ENCODE measurements at places on chromosomes 16 and 17. TPM values are rescaled to one million over a fixed set of nuclear protein-coding genes. Genes with fewer than 3 reads are reported as not detected.

- H3K4me1 ChIP-seq: peaks cover 6% of the 10 kb centered on the region
- no peak overlapping the region for H3K27ac ChIP-seq
- no peaks in the 10 kb centered on the region for H3K27me3 ChIP-seq
- peak overlapping the region; percentile 52 for H3K4me3 ChIP-seq
- no peak for DNase-seq
- no peaks in the 10 kb centered on the region for H3K36me3 ChIP-seq
Observed at GRCh38 chr16:642189-643049, 791 bp downstream of the MCRIP2 start.

KRT25 gene
- total RNA-seq: not detected

RHBDL1 gene
- total RNA-seq: 4.9 TPM

- DNase-seq: no peak
- H3K27me3 ChIP-seq: no peaks in the 10 kb centered on the region
- no peaks in the 10 kb centered on the region for H3K4me1 ChIP-seq
- H3K36me3 ChIP-seq: no peaks in the 10 kb centered on the region
- no peak overlapping the region for H3K4me3 ChIP-seq
Observed at GRCh38 chr17:3993493-3994220, 29.4 kb upstream of the ATP2A3 start.

DNA sequence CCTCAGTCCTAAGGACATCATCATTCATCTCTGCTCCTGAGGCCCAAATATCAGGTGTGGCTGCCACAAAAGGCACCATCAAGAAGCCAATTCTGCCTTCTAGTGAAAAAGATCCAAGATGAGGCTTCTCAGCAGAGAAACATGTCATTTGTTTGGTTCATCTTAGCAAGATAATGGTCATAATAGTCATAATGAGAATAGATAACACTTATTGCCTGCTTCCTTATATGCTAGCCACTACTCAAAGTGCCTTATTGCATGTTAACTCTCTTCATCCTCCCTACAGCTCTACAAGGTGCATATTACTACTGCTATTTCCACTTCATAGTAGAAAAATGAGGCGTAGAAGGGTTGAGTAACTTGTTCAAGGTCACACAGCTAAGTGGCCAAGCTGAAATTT, 45.0 kb upstream of the MRPS23 start:
- H3K4me1 ChIP-seq: peaks cover 57% of the 10 kb centered on the region
- no peak for DNase-seq
- no peaks in the 10 kb centered on the region for H3K36me3 ChIP-seq
- H3K27ac ChIP-seq: no peak overlapping the region
- no peaks in the 10 kb centered on the region for H3K27me3 ChIP-seq
- no peak overlapping the region for H3K4me3 ChIP-seq

- H3K27me3 ChIP-seq: no peaks in the 10 kb centered on the region
- DNase-seq: no peak
- no peak overlapping the region for H3K27ac ChIP-seq
- H3K4me3 ChIP-seq: no peak overlapping the region
Observed at GRCh38 chr17:73588891-73589290, 55.4 kb downstream of the SDK2 start.

DNA sequence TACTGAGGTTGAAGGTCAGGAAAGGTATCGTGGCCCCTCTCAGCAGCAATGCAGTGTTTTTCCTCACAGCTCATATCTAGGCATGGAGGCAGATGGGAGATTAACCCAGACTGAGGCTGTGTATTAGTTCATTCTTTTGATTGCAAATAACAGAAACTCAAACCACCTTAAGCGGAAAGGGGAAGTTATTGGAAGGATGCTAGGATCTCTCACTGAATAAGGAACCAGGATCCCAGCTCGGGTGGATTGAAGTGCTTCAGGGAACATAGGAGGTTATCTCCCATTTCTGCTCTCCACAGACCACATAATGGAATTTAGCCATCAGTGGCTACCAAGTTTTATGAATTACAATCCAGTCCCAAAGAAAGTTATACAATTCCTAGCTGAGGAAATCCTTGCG, 8.2 kb downstream of the ZNF689 start:
- peaks cover 6% of the 10 kb centered on the region for H3K4me1 ChIP-seq
- no peaks in the 10 kb centered on the region for H3K27me3 ChIP-seq
- DNase-seq: no peak
- H3K4me3 ChIP-seq: no peak overlapping the region
- peaks cover 7% of the 10 kb centered on the region for H3K36me3 ChIP-seq

DNA sequence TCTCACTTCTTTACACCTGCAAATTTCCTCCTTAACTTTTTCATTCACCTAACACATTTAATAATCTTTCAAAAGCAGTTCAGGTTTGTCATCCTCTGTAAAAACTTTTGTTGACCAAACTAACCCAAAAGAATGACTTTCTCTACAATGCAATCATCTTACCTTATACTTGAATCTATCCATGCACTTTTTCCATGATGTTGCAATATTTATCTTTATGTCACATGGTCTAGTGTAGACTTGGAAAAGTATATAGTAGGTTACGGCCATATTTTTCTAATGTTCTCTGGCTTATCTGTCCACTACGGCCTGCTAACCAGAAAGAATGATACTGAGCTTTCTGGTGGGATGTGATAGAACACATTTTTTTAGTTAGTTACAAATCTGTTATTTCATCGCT, 431.0 kb upstream of the SOX9 start:
- H3K27ac ChIP-seq: no peak overlapping the region
- H3K4me3 ChIP-seq: no peak overlapping the region
- no peaks in the 10 kb centered on the region for H3K4me1 ChIP-seq

GRCh38 chr16:346587-346986, 5.9 kb downstream of the AXIN1 start:
- DNase-seq: peak; percentile 60
- no peak overlapping the region for H3K27ac ChIP-seq
- no peak overlapping the region for H3K4me3 ChIP-seq
- no peaks in the 10 kb centered on the region for H3K27me3 ChIP-seq
- H3K36me3 ChIP-seq: peaks cover 6% of the 10 kb centered on the region
- H3K4me1 ChIP-seq: peaks cover 9% of the 10 kb centered on the region

DNA sequence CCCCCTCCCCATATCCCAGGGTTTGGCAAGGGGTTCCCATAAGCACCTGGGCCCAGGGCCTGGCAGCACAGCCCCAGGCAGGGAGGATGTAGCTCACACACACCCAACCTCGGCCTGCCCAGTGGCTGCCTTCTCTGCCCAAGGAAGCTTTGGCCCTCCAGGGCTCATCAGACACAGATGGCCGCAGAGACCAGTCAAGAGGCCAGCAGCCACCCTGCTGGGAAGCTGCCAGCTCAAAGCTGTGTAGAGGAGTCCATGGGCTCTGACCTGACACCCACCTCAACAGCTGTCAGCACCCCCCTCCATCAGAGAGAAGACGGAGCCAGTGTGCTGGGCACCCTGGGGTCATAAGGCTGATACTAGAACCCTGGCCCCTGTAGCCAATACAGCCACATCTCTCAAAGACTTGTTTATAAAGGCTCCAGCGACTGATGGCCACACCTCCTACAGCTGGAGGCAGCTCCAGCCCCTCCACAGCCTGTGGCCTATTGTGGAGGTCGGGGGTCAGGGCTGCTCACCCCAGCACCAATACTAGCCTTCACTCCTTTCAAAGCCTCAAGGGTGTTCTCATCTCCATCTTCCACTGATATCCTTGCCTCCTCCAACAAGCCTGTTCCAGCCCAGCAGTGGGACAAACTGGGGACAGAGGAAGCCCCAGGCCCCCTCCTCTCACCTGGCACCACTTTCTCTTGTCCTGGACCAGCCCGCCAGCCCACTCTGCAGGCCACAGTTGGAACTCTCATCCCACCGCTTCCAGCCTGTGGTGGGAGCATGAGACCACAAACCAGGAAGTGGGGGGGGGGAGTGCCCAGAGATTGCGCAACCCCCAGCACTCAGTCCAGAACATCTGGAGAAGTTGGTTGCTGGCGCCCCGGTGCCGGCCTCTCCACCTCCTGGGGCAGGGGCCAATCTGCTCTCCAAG, 2.2 kb upstream of the MPG start:
- DNase-seq: peak; percentile 67
- no peak overlapping the region for H3K4me3 ChIP-seq
- H3K27me3 ChIP-seq: no peaks in the 10 kb centered on the region
- peaks cover 60% of the 10 kb centered on the region for H3K4me1 ChIP-seq

COG7 gene
- total RNA-seq: 17.9 TPM

GRCh38 chr17:51499897-51500296, 239.6 kb downstream of the UTP18 start:
- no peak overlapping the region for H3K4me3 ChIP-seq
- no peaks in the 10 kb centered on the region for H3K4me1 ChIP-seq
- H3K27ac ChIP-seq: no peak overlapping the region
- DNase-seq: no peak
- H3K27me3 ChIP-seq: no peaks in the 10 kb centered on the region
- H3K36me3 ChIP-seq: no peaks in the 10 kb centered on the region

GRCh38 chr17:48453447-48453846, 23.4 kb upstream of the SKAP1 start:
- no peaks in the 10 kb centered on the region for H3K4me1 ChIP-seq
- H3K36me3 ChIP-seq: no peaks in the 10 kb centered on the region
- H3K27ac ChIP-seq: no peak overlapping the region
- DNase-seq: no peak
- H3K4me3 ChIP-seq: no peak overlapping the region

DNA sequence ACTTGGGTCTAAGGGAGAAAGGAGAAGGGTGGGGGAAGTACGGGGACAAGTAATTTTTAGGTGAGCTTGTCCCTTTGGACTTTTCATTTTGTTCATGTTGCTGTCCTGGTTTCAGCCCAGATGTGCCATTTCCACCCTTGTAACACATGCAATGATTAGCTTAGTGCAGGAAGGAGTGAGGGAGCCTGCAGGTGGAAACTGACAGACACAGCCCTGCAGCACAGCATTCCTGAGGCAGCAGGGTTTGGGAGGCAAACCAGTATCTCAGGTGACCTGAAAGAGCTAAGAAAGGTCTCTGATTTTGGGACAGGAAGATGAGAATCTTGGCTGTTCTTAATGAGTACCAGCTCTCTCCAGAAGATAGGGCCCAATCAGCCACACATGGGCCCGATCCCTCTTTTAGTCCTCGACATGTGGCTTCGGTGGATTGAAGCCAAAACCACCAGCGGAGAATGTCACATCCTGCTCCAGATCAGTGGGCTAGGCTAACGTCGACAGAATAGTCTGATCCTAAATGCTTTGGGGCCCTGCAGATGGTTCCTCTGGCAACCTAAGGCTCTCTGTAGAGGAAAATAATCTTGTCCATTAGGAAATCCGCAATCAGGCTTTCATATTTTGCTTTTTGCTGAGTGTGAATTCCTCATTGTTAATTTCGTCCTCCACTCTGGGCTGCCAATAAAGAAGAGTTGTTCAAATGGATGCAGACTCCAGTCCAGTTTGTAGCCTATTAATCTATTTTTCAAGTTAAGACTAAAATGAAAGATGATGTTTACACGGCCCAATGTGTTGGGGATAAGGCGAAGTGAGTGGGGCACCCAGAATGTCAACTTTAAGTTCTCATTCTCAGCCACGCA, 3.8 kb upstream of the RNF157 start:
- DNase-seq: no peak
- H3K27me3 ChIP-seq: peaks cover 48% of the 10 kb centered on the region
- H3K36me3 ChIP-seq: no peaks in the 10 kb centered on the region

DNA sequence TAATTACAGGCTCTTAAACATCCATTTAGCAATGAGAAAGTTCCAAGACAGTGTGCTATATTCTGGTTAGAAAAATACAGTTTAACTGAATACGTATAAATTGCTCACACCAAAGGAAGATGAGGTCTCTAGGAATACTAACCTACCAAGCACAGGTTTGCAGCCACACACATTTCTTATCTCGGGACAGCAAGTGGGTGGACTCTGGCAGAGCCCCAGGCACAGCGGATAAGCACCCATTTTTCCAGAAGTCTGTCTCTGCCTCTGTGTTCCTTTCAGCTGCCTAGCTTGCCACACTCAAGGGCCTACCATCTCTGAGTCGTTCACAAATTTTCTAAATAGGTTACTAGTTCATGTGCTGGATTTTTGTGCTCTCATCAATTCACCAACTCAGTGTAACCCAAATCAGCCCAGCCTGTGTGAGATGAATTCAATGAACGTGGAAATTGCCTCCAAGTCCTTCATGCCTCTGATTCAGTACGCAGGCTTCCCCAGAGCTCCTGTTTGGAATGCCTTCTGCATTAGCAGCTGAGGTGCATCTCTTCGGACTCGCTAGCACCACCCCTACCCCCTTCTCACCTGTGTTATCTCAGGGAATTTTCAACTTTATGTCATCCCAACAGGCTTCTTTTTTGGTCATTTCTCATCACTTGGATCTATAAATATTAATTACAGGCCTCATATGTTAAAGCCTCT, 581.0 kb upstream of the CDH11 start:
- peak; percentile 67 for DNase-seq
- H3K27me3 ChIP-seq: peaks cover 2% of the 10 kb centered on the region
- H3K36me3 ChIP-seq: no peaks in the 10 kb centered on the region
- no peak overlapping the region for H3K4me3 ChIP-seq

GRCh38 chr16:17590711-17591654, 120.2 kb upstream of the XYLT1 start:
- no peak overlapping the region for H3K27ac ChIP-seq
- no peaks in the 10 kb centered on the region for H3K27me3 ChIP-seq
- no peak overlapping the region for H3K4me3 ChIP-seq

- no peaks in the 10 kb centered on the region for H3K36me3 ChIP-seq
- no peak overlapping the region for H3K4me3 ChIP-seq
- H3K27me3 ChIP-seq: peaks cover 22% of the 10 kb centered on the region
- no peak overlapping the region for H3K27ac ChIP-seq
- no peaks in the 10 kb centered on the region for H3K4me1 ChIP-seq
- no peak for DNase-seq
Observed at GRCh38 chr17:43917016-43917347, 9.6 kb upstream of the MPP2 start.

P2RX5 gene
- 2.4 TPM for total RNA-seq

NEUROD2 gene
- total RNA-seq: not detected

PRR29 gene
- 0.54 TPM for total RNA-seq

RBFOX1 gene
- total RNA-seq: 0.43 TPM
